ENCODE measurements at places on chromosomes 1 and 21.

DNA sequence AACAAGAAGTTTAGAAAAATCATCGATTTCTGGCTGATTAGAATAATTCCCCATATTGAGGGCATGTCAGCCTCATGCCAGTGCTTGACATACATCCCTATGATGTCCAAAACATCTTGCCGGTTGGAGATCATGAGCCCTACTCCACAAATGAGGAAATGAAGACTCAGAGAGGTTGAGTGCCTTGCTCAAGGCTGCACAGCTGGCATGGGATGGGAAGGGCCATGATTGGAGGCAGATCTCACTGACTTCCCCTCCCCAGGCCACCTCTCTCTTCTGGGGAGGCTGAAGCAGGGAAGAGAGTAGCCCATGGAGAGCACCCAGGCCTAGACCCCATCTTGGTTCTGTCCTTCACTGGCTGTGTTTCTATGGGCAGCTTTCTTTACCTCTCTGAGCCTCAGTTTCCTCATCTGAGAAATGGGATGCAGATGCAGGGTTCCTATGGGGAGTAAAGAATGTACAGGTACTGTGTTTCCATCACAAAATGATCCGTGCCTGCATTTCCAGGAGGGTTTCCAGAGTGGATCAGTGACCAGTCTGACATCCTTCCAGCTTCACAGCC lies 145.7 kb downstream of the SYF2 start:
- no peak for DNase-seq

DNA sequence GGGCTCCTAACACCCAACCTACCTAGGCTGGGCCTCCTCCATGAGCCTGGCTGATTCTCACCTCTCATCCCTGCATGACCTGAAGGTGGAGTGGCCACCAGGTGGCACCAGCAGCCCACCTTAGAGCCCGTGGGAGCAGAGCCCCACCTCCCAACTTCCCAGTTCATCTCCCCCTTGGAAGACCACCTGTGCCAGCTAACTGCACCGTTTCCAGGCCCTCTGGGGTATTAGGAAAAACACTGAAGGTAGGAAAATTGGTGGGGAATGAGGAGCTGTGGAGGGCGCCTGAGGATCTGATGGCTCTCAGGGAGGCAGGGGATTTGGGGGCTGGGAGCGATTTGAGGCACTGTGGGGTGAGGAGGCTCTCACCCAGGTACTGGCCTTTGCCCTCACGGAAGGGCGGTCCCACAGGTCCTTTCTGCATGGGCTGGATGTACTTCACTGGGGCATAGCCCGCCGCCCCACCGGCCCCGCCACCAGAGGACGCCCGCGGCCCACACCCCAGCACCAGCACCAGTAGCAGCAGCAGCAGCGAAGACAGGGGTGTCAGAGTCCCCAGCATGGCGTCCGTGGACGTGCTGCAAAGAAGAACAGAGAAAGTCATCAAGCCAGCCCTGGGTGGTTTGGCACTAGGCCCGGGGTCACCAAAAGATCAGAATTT lies 11.1 kb downstream of the ADPRS start:
- peak; percentile 94 for DNase-seq

GRCh38 chr1:24572301-24572700 lies 16.4 kb downstream of the NCMAP start:
- DNase-seq: no peak

DNA sequence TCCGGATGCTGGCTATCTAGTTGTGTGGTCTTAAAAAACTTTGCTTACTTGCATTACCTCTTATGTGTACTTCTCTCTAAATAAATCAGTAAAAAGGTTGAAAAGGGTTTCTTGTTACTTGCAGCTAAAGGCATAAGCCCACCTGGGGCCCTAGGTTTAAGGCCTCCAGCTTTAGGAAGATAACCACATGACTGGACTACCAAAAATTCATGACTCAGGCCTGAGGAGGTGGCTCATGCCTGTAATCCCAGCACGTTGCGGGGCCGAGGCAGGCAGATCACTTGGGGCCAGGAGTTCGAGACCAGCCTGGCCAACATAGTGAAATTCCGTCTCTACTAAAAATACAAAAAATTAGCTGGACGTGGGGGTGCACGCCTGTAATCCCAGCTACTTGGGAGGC lies 142.9 kb downstream of the APP start:
- DNase-seq: no peak

DNA sequence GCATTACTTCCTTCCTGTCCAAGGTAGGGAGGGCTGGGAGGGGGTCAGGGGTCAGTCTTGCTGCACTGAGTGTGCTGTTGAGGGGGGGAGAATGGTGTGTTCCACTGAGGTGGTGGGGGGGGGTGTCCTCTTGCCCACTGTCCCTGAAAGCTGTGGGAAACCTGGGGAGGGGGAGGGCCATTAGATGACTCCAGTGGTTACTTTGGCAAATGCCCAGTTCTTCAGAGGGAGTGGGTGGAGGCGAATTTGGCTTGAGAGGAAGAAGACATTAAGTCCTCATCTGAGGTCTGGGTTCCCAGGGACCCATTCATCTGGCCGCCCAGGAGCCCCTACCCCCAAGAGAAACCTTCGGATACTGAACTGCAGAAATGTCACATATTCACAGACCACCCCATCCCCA lies 36.2 kb downstream of the MEF2D start:
- DNase-seq: no peak

GRCh38 chr1:168629466-168629865 lies 53.1 kb downstream of the XCL1 start:
- DNase-seq: no peak

GRCh38 chr1:115201598-115201997 lies 112.3 kb upstream of the TSPAN2 start:
- no peak for DNase-seq

GRCh38 chr1:15603050-15603965 lies 13.9 kb upstream of the DDI2 start:
- DNase-seq: peak; percentile 98
